Anterior cingulate cortex (tissue), 58 donors: ENCODE measurements at places on chromosomes 3 and 15.

GRCh38 chr15:98983334-98983733 lies 24.3 kb downstream of the PGPEP1L start:
- no peak for DNase-seq

- no peak for DNase-seq
Measured at GRCh38 chr3:66299891-66300290, 79.1 kb downstream of the SLC25A26 start.

GRCh38 chr15:78675206-78675605 lies 34.2 kb upstream of the CHRNB4 start:
- no peak for DNase-seq

DNA sequence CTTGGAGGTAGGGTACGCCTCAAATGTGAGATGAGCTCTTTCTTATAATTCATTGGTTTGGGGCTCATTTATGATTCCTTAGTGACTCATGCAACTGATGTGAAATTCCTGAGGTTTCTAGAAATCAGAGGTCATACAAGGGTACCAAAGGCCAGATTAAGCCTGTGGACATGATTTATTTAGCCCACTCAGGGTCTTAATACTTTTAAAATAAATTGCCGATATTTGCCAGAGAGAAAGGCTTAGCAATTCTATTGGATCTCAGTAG lies 289.0 kb downstream of the NEK10 start:
- no peak for DNase-seq

DNA sequence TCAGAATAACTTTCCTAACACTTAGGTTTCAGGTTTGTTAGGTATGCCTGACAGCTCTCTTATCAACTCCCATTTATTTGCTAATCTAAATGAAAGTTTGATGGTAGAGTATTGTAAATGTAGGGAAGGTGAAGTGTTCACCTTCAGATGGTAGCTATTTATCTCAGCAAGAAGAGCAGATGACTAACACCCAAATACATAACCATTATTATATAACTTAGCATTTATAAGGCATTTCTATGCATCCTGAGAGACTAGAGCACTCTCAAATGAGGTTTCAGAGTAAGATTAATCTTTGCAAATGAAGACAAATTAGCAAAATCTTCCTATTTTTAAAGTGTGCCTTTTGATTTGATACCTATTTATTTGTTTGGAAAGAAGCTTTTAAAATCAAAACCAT lies 143.8 kb downstream of the IGF1R start:
- DNase-seq, result no peak

- DNase-seq, result no peak
Measured at GRCh38 chr15:47582233-47582632, 135.1 kb upstream of the SEMA6D start.

GRCh38 chr15:76865548-76865991 lies 39.6 kb downstream of the SCAPER start:
- DNase-seq, result no peak
